NCI-H1048 (cell line): ENCODE measurements at places on chromosomes 6 and 20.

- DNase-seq, result no peak
These were observed 61.2 kb downstream of the C6orf52 start for GRCh38 chr6:10633216-10633615.

DNA sequence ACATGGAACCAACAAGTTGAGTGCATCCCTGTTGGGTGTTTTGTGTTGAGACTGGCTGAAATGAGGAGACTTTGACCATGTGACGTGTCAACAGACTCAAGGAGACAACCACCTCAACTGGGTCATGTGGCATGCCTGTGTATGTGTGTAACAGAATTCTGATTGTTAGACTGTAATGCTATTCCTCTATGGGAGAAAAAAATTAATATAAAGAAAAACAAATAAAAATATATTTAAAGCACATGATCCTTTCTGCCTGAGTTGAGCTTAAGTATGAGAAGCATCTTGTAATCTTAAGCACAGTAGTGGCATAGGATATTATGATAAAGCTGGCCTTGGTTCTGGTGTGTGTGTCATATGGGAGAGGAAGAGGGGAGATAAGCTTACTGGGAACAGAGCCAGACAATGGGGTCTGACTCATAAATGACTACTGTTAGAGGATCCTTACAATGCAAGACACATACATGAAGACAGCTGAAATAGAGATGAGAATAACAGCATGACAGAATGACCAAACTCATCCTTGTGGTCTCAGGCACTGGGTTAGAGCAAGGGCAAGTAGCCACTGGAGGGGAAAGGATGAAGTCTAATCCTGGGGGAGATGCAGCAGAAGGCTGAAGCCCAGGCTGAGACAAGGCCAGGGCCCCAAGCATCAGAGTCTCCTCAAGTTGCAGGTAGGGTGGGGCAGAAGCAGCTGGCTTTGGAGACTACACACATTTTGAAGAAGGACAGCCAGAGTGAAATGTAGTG lies 9.2 kb downstream of the TP53INP2 start:
- DNase-seq, result no peak

- no peak for DNase-seq
These were observed 519 bp downstream of the MTRF1L start for GRCh38 chr6:153001767-153002612.

DNA sequence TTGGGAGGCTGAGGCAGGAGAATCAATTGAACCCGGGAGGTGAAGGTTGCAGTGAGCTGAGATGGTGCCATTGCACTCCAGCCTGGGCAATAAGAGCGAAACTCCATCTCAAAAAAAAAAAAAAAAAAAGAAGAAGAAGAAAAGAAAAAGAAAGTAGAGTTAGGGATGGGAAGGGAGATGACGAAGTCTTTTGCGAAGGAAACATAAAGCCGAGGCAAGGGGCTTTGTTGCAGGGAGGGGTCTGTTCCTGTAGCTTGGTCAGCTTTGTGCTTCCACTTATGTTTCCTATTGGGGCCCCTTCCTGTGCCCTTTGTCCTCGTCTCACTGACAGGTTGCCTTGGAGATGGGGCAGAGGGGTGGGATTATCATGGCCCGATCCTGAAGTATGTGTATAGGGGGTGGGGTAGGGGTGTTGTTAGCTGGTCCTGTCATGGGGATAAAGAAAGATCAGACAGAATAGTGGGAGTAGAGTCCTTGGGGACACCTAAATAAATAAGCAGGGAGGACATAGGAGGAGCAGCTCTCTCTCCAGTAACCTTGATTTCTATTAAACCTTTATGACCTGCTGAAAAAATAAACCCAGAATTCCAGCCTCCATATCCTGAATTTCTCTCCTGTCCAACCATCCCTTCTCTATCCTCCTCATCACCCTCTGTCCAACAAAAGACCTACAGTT lies 1.1 kb upstream of the CLIC1 start:
- DNase-seq, result no peak

DNA sequence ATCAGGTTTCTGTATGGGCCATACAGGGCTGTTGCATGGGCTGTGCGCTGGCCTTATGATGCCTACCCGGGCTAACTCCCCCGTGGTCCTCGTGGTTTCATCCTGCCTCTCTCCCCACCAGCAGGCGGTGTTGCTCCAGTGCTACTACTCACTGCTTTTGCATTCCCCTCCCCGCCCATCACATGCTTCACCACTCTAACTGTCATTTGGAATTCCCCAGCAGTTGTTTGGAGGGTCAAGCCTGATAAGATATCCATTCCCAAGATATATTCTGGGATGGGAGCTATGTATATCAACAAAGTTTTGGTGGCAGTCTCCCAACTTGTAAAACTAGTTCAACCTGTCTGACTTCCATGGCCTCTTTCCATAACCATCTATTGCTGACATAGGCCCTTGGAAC lies 233.2 kb upstream of the SOX4 start:
- DNase-seq, result no peak

DNA sequence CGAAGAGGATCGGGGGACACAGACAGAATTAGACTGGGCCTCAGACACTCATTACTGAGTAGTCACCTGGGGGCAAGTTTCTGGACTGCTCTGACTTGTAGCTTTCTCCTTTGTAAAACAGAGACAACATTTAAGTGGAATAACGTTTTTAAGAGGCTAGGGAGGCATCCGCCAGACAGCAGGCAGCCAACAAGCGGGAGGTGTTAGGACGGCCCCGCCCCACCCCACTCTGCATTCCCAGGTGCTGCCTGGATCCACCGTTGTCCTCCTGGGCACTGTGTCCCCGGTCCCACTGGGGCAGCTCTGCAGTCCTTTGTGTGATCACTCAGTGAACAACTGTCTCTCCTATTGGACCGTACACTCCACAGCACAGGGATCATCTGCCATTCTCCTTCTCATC lies 113.8 kb downstream of the IRF4 start:
- DNase-seq, result no peak

DNA sequence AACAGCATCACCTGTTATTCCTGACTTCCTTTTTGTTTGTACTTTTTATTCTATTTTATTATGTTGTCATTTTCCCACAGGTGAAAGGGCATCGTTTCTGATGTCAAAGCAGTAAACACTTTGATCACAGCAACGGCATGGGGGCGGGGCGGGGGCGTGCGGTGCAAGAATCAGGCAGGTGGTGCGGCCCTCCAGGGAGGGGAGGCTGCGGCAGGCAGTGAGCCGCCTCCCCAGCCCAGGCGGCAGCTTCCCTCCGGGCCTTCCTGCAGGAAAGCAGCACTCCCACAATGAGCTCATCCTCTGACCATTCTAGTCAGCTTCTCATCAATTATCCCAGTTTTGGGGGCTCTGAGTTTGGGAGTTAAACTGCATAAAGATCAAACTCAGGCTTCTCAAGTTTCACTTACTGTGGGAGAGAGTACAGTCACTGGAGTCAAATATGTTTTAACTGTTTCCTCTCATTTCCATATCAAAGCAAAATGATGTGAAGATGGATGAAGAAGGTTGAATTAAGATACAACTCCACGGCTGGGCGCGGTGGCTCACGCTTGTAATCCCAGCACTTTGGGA lies 608.4 kb upstream of the AGPAT4 start:
- no peak for DNase-seq

DNA sequence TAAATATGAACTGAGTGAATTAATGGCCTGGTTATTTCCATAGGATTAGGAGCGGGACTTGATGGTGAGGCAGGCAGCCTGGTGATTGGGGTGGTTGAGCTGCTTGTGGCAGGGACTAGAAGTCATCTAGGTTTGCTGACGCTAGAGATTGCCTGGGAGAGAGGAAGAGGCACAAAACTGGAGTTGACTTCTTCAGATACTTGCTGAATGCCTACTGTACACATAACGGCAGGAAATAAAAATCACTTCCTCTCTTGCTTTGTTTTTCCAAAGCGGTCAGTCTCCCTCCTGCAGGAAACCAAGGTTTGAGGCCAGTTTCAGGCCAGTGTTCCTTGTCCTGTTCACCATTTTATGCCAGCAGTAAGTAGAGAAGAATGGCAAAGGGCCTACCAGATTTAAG lies 36.7 kb upstream of the MYLIP start:
- no peak for DNase-seq

- DNase-seq, result no peak
These were observed 1.4 kb downstream of the NKX2-4 start for GRCh38 chr20:21395666-21396598.

- DNase-seq, result no peak
These were observed 111.0 kb downstream of the SYCP2 start for GRCh38 chr20:59822291-59823029.

DNA sequence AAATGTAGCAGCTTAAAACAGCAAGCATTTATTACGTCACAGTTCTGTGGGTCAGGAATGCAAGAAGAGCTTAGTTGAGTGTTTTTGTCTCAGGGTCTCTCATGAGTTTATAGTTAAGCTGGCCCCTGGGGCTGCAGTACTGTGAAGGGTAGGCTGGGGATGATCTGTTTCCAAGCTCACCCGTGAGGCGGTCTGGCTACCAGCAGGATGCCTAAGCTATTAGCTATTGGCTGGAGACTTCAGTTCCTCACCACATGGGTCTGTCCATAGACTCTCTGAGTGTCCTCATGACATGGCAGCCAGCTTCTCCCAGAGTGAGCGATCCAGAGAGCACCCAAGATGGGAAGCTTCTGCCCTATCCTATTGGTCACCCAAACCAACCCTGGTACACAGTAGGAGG lies 12.8 kb upstream of the BICRAL start:
- DNase-seq, result no peak

GRCh38 chr6:80163754-80164187 lies 57.3 kb downstream of the BCKDHB start:
- DNase-seq, result no peak

- DNase-seq, result no peak
These were observed 8.7 kb downstream of the NUDT3 start for GRCh38 chr6:34383656-34384320.

DNA sequence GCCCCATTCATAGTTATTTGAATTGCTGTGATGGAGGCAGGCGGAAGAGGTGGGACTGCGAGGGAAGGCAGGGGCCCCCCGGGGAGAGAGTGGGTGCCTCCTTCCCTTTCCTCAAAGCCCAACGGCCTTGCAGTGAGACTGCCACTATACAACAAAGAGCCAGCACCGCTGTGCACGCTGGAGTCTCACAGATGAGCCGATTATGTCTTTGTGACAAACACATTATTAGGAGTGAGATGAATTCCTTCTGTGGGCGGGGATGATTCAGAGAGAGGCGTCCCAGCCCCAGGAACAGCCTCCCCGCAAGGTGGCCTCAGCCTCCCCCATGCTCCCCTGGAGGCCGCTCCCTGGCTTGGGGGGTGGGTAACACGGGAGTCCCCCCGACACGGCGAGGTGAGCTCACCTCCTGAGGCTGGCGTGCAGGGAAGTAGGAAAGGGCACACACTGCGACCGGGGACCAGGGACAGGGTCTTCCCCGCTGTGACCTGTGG lies 26.7 kb downstream of the NTSR1 start:
- DNase-seq, result no peak

DNA sequence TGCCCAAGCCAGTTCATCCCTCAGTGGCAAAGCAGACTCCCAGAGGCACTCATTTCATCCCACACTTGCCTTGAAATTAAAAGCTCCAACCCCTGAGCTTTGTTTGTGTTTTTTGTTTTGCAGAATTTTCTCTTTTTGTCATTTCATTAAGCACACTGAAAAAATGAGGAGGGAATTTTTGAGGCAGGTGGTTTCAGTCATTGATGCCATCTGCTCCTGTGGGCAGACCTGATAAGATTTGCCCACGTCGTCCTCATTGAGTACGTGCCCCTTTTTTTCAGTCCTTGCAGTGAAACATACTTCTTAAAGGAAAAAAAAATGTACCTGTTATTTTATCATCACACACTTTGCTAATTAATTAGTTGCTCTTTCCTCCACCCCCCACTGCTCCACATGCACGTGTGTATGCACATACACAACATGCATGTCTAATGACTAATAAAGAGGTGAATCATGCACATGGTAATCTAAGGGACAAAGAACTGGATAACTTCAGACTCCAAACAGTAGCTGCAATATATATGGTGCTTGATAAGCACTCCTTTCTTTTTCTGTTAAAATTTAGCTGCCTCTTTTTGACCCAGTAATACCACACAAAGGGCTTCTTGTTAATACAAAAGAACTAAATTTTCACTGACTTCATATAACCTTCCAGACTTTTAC lies 102.1 kb upstream of the TMEM181 start:
- no peak for DNase-seq
